MCF 10A (cell line): ENCODE measurements at places on chromosomes 12 and 14. TPM values are rescaled to one million over a fixed set of nuclear protein-coding genes. Genes with fewer than 3 reads are reported as not detected.

The PWP1 gene
- total RNA-seq, result 41.5 and 49.7 TPM in 2 replicates

The KRT85 gene
- 0.23 TPM in 1 of 2 replicates, not detected in the other for total RNA-seq

The VDR gene
- total RNA-seq, result 22.3 and 23.4 TPM in 2 replicates

The BMAL2 gene
- 18.0 and 20.0 TPM in 2 replicates for total RNA-seq

The KRT6C gene
- total RNA-seq, result 0.19 and 0.44 TPM in 2 replicates

The PELI2 gene
- 0.19 and 0.34 TPM in 2 replicates for total RNA-seq

The SMCO2 gene
- 0.37 TPM in 1 of 2 replicates, not detected in the other for total RNA-seq

The TAS2R46 gene
- 0.69 and 1.1 TPM in 2 replicates for total RNA-seq

The PLEKHD1 gene
- 0.05 TPM in 1 of 2 replicates, not detected in the other for total RNA-seq

The TC2N gene
- total RNA-seq, result 11.8 and 12.6 TPM in 2 replicates

The HSPB8 gene
- 0.23 and 0.27 TPM in 2 replicates for total RNA-seq

The IL22 gene
- not detected in 2 replicates for total RNA-seq

The DYNC1H1 gene
- 704 and 715 TPM in 2 replicates for total RNA-seq

The SPX gene
- 154 and 203 TPM in 2 replicates for total RNA-seq

The EPYC gene
- total RNA-seq, result not detected in 2 replicates

The AHNAK2 gene
- total RNA-seq, result 218 and 286 TPM in 2 replicates

The DCN gene
- total RNA-seq, result 33.1 and 46.5 TPM in 2 replicates

The PARPBP gene
- total RNA-seq, result 11.9 and 15.1 TPM in 2 replicates

The MANSC4 gene
- not detected in 2 replicates for total RNA-seq

The PKP2 gene
- total RNA-seq, result 58.5 and 88.0 TPM in 2 replicates

The INF2 gene
- total RNA-seq, result 91.6 and 102 TPM in 2 replicates

The DAO gene
- not detected in 2 replicates for total RNA-seq

The CBLN3 gene
- 2.4 TPM in 2 replicates for total RNA-seq

The FBRSL1 gene
- total RNA-seq, result 47.4 and 48.8 TPM in 2 replicates

The ALG10 gene
- 7.6 and 7.8 TPM in 2 replicates for total RNA-seq

The CLEC7A gene
- total RNA-seq, result not detected in 2 replicates

The TMEM63C gene
- 5.1 and 9.3 TPM in 2 replicates for total RNA-seq

The TMEM132C gene
- not detected in 2 replicates for total RNA-seq
